Mononuclear cell (primary cell): ENCODE measurements at places on chromosomes 16 and 17. TPM values are rescaled to one million over a fixed set of nuclear protein-coding genes. Genes with fewer than 3 reads are reported as not detected.

Gene AGRP
- not detected for total RNA-seq

Gene ITGAD
- total RNA-seq: under 0.01 TPM

Gene ARHGAP44
- not detected for total RNA-seq

Gene CLEC19A
- total RNA-seq: not detected

Gene PPM1E
- total RNA-seq: not detected

Gene RMI2
- total RNA-seq: 1.2 TPM
